ENCODE measurements at places on chromosomes 16 and 17.

DNA sequence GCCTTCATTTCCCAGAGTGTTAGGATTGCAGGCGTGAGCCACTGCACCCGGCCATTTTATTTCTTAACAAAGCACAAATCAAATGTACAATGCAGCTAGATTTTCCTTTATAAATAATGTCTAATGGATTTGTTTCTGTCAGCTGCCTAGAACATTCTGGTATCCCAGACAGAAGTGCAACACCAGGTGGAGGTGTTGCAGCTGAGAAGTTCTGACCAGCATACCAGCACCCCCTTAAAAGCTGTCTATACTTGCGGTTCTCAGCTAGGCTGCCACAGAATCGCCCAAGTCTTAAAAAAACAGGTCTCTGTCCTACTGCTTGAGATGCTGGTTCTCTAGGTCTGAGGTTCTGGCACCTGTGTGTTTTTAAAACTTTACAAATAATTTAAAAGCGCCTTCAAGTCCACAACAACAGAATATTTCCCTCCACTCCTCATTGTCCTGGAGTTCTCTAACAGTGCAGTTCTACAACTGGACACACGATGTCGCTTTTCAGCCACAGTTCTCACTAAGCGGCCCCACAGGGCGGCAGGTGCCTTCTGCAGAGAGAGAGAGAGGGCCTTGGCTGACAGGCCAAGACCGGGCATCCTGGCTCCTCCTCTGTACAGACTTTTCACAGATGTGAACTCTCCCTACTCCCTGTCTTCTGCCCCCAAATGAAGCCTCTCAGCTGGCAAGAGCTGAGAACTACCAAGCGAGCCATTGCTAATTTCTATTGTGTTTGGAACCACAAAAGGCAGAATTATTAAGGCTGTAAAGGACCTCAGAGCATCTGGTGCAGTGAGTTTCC, 32.6 kb upstream of the MEOX1 start:
- DNase-seq, result peak; percentile 83

GRCh38 chr16:23836404-23837311, 875 bp downstream of the PRKCB start:
- DNase-seq, result no peak

DNA sequence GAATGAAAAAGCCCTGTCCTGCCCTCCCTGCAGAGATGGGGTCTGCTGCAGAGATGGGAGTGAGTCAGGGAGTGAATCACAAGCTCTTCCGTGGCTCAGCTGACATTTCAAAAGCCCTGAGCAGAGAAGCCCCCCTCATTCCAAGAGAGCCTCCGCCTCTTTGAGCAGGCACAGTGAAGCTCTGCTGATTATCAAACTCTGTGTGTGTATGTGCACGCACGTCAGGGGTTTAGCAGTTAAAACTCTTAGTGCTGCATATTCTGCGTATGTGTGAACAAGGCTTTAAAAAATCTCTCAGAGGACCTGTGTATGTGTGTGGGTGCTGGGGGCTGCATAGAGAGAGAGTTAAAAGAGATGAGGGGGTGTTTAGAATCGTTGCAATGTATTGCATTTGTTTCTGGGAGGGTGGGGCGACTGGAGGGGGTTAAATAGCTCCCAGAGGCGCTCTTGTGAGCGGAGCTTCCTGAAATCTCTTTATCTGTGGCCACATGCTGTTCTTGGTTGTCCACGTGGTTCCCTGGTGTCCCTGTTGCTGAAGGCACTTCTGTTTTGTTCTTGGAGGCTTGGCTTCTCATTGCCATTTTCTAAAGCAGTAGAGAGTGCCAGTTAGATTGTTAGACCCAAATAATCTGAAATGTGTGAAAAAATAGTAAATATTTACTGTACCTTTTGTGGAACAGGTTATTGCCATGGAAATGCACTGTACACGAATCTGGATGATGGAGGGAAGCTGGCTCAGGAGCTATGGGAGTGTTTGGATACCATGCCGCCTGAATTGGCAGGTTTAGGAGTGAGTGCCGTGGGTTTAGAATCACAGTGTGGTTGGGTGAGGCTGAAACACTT, 116.6 kb downstream of the PRKCB start:
- no peak for DNase-seq

- DNase-seq, result no peak
Measured at GRCh38 chr17:8665684-8666083, 35.2 kb upstream of the MYH10 start.

GRCh38 chr16:52035436-52035835, 511.5 kb downstream of the TOX3 start:
- no peak for DNase-seq

GRCh38 chr16:19284207-19284606, 1.3 kb upstream of the CLEC19A start:
- DNase-seq, result no peak

DNA sequence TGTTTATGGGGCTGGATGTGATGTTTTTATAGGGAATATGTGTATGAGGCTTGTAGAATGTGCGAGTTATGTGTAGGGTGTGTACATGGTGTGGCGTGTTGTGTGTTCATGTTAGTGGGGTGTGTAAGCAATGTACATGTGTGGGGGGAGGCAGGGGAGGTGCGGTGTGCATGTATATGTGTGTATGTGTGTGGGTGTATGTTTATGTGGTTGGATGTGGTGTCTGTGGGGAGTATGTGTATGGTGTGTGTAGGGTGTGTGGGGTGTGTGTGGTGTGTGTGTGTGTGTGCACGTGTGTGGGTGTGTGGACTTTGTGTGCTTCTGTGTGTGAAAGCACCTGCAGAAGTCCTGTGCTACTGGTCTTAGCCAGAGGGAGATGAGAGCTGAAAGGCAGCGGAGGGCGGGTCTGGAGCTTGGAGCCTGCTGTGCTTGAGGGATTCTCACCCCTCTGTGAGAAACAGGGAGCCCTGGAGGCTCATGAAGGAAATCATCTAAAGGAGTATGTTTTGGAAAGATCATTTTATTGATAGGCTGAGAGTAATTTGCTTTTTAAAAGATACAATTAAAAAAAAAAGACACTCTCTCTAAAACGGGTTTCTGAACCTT, 222.7 kb downstream of the HS3ST4 start:
- DNase-seq, result no peak

GRCh38 chr16:23668225-23668624, 10.5 kb upstream of the PLK1 start:
- DNase-seq, result no peak

- DNase-seq, result no peak
Measured at GRCh38 chr16:50924759-50925545, 183.1 kb downstream of the CYLD start.

DNA sequence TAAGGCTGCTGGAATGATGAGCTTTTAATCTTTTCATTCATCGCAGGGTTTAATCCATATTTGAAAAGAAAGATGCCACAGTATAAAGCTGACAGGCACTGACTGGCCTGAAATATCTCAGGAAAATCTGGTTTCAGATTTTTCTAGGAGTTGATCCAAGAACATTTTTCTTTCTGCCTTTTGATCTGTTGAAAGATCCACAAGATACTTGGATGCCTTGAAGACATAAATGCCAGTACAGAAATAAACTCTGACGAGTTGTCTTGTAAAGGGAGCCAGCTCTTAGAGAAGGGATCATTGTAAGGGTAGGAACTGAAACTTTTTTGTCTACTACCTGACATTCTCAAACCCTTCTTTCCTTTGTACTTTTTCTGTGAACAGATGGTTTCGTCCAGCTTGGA, 25.4 kb upstream of the KRT20 start:
- peak; percentile 77 for DNase-seq

- DNase-seq, result peak; percentile 69
Measured at GRCh38 chr17:40448213-40448638, 5.0 kb downstream of the IGFBP4 start.

DNA sequence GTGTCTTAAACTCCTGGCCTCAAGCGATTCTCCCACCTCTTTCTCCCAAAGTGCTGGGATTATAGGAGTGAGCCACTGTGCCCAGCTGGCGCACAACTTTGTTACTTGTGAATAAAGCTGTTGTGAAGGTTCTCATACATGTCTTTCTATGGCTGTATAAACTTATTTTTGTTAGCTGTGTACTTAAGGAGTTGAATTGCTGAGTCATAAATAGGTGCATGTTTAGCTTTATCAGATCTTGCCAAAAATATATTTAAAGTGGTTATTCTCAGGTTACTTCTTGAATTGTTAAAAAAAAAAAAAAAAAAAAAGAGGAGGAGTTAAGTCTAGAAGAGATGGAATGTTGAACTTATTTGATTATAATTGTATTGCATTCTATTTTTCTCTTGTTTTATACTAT, 47.6 kb upstream of the IRX3 start:
- DNase-seq, result no peak

Measured in fibroblast of the aortic adventitia (primary cell).